ENCODE measurements at places on chromosomes 13 and 19.

DNA sequence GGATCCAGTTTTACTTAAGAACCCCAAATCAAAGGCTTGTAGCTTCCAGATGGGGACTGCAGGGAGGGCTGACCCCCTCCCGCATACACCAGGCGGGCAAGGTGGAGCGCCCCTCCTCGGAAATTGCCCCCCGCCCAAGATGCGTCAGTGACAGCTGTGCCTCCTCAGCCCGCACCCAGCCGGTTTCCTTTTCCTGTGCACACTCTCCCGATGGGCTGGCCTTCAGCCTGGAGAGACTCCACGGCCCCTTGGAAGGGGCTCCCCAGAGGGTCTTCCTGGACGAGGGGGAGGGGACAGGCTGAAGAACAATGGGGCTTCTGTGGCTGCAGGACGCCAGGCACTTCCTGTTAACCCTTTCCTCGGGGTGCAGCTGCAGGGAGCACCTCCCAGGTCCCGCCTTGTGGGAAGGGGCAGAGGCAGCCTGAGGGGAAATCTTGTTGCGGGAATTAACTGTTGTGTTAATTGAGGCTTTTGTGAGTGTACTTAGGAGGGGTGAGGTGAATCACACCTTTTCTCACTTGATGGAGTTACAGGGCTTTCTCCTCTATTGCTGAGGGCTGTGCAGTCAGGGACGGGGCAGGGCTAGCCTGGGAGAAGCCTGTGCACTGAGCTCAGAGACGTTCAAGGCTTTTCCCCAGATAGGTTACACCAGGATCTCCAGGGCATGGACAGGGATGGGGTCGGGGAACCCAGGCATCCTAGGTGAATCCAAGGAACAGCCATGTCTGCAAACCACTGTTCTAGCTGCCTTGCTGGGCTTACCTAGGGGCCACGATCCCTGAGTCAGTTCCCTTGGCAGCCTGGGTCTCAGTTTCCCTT is 14.3 kb downstream of the IER2 start:
- DNase-seq = peak; percentile 30

DNA sequence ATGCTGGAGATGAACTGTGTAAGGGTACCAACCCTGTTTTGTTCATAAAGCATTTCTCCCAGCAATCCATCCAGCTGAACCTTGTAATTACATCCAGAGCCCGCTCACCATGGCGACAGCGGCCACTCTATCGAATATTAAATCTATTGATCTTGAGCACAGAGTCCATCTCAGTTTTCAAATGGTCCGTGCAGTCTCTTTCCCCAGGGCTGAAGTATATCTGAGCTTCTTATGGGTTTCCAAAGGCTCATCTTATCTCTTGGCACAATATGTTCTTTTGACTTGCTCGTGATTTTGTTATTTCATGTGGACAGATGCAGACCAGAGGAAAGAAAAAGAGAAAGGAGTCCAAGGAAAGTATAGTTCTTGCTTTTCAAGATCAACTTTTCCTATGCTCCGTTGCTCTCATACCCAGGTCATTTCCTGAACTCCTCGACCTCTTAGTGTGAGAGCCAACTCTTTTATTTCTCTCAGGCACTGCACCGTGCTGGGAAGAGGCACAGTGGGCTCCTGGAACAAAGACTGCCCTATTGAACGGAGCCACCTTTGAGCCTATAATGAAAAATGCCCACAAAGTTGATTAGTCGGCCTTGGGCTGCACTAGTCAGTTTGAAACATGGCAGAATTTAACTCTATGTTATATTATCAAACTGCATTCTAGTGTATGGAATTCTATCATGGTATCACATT is 66.7 kb downstream of the RFC3 start:
- no peak for DNase-seq

- no peak for DNase-seq
Measured at GRCh38 chr19:29378543-29379080, 147.2 kb upstream of the VSTM2B start.

DNA sequence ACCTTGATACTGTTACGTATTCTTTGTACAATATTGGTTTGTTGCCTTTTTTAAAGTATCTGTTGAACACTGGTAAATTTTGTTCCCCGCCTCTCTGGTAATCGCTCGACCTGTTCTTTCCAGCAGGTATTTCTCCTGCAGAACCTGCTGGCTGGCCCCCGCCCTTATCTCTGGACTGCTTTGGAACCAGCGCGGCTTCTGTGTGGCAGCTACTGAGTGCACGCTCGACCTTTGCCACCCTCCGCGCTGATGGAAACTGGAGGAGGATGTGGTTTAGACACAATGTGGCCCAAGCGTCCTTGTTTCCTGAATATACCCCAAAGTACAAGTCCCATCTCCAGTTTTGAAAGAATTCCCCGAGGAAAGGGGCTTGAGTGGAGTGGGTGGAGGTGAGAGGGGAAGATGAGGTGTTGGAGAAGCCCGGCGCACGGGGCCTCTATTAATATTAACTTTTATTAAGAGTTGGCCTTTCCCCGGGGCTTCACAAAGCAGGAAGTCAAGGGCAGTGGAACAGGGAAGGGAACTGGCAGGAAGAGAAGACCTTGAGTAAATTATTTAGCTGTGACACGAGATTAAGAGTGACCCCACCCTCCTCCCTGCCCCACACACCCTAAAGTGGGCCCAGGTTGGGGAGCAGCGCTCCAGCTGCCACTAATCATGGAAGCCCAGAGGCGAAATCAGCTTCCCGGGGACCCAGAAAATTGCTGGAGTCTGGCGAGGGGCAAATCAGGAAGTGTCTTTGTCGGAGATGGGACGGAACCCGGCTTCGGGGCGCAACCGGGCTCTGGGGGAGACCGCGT is 16.0 kb downstream of the CDX2 start:
- DNase-seq = no peak

- DNase-seq = peak; percentile 31
Measured at GRCh38 chr19:1942934-1943555, 2.1 kb downstream of the CSNK1G2 start.

- DNase-seq = peak; percentile 47
Measured at GRCh38 chr13:94345374-94346195, 133.9 kb downstream of the DCT start.

DNA sequence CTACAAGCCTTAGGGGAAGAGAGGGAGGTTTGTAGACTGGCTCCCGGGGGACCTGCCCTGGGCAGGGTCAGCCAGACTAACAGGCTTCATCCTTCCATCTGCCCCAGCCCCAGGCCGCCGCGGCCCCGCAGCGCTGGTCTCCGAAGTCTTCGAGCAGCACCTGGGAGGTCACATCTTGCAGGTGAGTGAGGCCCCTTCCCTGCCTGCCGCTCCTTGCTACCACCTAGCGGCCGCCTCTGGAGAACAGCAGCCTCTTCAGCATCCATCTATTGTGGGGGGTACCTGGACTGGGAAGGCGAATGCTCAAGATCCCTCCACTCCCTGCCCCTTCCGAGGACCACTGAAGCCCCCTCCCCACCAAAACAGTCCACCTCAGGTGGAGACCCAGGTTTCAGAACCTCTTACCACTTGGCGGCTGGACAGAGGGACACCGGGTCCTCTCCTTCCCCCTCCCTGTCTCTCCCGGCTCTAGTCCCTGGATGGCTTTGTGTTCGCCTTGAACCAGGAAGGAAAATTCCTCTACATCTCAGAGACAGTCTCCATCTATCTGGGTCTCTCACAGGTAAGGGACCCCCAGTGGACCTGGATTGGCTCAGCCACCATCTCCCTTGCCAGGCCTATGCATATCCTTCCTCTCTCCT is 12.7 kb downstream of the NPAS1 start:
- DNase-seq = peak; percentile 63

DNA sequence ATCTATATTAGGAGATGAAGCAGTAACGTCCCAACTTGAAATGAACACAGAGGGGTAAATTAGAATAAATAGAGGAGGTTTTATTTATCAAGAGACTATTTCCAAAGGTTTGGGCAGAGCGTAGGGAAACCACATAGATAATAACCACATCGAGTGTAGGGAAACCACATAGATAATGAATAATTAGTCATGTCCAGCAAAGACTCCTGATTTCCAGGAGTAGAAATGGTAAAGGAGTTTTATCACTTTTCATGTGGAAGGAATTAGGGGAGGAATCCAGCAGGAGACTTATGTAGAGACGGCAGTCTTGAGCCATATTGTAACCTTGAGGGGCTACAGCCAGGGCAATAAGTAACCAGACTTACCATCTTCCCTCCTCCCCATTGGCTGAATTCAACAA is 136.3 kb upstream of the CSNK1A1L start:
- DNase-seq = no peak

DNA sequence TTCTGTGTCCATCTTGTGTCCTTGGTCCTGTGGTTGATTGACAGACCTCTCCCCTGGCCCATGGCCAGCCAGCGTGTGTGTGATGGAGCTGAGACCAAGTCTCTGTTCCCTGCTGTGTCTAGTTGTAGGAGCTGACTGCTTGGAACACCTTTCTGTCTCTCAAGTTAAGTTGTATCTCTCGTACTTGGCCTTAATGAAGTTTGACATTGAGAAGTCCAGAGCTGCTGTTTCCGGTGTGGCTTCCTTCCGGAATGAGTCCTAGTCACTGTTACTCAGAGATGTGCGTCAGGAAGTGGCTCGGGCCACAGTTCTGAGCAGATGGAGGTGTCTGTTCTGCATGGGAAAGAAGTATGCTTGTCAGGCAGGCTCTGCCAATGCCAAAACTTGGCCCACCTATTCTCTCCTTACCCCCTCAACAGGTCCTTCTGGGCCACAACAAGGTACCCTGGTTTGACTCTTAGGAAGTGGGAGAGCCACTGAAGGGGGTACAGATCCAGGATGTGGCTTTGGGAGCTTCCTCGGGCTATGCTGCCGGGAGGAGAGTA is 54.3 kb downstream of the GATAD2A start:
- DNase-seq = peak; percentile 55

GRCh38 chr13:97583907-97584497 is 150.0 kb downstream of the RAP2A start:
- DNase-seq = no peak

GRCh38 chr13:50951366-50951765 is 41.8 kb downstream of the RNASEH2B start:
- DNase-seq = no peak

DNA sequence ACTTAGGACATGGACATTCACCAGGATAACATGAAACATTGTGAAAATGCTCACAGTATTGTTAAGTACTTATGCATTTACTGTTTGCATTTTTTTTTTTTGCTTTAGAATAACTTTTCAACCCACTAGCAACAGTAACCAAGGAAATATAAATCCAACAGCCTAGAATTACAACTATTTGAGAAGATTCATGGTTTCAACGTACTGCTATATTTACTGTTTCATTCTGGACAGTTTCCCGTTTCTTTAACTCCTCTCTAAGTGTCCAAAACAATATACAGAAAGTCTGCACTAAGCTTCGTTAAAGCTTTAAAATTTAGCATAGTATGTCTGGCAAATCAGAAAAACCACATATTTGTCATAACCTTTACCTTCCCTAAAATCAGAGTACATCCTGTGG is 2.7 kb downstream of the SMAD9 start:
- no peak for DNase-seq

GRCh38 chr13:51175639-51176038 is 46.6 kb upstream of the FAM124A start:
- no peak for DNase-seq

- no peak for DNase-seq
Measured at GRCh38 chr13:24257497-24257896, 51.9 kb upstream of the C1QTNF9 start.

DNA sequence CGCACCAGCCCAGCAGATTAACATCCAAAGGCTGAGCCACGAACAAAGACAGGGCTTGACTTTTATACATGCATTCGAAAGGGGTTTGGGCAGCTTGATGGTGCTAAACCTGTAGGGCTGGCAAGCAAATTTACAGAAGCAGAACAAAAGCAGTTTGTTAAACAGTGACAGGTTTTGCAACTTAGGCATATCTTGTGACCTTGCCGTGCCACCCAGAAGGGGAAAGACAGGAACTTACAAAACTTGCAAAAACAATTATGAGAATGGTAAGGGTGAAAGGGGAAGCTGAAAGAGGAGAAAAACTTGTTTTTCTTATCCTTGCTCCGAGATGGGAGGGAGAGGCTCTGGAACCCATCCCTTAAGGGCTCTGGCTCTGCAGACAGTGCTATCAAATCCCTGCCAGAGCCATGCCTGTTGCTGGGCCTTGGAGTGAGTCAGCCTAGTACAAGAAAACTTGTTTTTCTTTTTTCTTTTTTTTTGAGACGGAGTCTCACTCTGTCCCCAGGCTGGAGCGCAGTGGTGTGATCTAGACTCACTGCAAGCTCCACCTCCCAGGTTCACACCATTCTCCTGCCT is 1325.2 kb upstream of the PRR20A start:
- DNase-seq = no peak

- no peak for DNase-seq
Measured at GRCh38 chr13:30742901-30743300, 7.6 kb downstream of the ALOX5AP start.

DNA sequence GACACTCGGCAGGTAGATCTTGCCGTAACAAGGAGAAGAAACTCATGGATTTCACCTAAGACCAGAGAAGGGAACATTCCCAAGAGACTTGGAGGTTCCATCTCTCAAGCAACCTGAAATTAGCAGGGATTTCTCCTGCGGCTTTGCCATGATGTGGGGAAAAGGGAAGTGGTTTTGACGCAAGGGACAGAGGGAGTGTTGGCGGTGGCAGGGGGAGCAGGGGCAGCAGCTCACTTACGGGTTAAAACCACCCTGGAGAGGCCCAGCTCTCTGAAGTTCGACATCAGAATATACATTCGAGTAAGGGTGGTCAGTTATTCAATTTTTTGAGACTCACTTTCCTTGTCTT is 76.1 kb upstream of the POMP start:
- no peak for DNase-seq

- DNase-seq = no peak
Measured at GRCh38 chr19:54282686-54283470, 2.0 kb upstream of the LILRB2 start.

DNA sequence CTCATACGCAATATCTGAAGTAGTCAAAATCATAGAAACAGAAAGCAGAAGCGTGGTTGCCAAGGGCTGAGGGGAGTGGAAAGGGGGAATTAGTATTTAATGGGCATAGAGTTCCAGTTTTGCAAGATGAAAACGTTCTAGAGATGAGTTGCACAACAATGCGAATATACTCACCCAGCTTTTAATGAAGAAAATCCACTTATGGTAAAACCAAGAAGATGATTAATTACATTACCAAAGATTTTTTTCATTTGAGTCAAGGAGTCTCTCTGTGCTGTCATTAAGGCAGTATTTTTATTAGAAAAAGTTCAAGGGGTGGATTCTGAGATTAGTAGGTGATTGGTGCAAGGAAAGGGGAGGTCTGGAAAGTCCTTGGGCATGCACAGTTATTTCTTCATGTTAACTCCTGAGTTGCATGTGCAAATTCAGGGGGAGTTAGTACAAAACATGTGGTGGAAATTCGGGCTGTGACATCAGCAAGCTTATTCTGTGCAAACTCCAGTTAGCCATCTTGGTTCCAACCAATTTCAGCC is 6.9 kb upstream of the CBY2 start:
- DNase-seq = no peak

GRCh38 chr13:58587183-58587582 is 955.6 kb downstream of the PCDH17 start:
- peak; percentile 34 for DNase-seq

- peak; percentile 41 for DNase-seq
Measured at GRCh38 chr19:40799558-40800338, 757 bp downstream of the EGLN2 start.

DNA sequence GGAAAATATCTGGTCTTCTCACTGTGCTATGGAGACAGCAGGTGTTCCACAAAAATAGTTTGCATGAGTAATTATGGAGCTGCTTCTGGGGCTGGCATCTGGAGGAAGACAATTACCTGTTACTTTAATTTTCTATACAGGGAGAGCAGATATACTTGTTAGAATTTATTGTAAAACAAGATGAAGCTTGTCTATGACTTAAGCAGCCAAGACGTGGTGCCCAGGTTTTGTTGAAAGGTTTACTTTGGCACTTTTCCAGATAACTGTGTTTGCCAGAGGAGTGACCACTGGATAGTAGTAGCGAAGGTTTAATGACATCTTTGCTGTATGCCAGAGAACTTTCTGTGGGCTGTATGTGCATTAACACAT is 134.5 kb upstream of the KL start:
- DNase-seq = no peak

Measured in NAMALWA (cell line).